ENCODE measurements at places on chromosomes 16 and 17.

GRCh38 chr17:5958850-5959249, 111.3 kb upstream of the WSCD1 start:
- no peak for DNase-seq

GRCh38 chr16:732936-733335, 6.0 kb downstream of the HAGHL start:
- DNase-seq, result no peak

GRCh38 chr17:40286473-40286872, 1.2 kb upstream of the CDC6 start:
- no peak for DNase-seq

DNA sequence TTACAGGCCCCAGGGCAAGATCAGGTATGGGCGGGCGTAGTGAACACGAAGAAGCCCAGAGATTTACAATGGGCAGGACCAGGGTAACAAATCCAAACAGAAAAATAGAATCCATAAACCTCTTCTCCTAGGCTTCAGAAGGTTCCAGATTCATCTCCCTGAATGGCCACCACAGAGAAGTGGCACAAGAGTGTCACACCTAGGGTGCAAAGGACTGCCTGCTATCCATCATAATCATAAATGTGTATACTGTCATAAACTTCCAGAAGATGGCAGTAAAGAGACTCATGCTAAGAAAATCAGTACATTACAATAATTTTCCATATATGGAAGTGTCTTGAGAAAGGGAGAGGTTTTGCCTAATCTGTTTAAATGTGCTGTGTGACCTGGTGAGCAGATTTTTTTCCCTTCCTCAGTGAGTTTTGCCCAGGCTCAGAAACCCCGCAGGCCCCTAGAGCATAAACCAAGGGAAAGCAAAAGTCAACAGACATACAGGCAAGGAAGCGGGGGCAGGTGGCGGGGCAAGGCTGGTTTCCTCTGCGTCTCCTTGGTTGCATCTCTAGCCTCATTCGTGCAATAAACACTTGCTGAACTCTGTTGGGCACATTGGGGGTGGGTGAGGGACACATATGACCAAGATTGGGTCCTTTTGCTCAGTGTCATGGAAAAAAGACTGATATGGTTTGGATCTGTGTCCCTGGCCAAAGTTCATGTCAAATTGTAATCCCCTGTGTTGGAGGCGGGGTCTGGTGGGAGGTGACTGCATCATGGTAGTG, 92.0 kb upstream of the CDH5 start:
- DNase-seq, result no peak

GRCh38 chr17:81536299-81537290, 8.4 kb downstream of the FSCN2 start:
- DNase-seq, result no peak

DNA sequence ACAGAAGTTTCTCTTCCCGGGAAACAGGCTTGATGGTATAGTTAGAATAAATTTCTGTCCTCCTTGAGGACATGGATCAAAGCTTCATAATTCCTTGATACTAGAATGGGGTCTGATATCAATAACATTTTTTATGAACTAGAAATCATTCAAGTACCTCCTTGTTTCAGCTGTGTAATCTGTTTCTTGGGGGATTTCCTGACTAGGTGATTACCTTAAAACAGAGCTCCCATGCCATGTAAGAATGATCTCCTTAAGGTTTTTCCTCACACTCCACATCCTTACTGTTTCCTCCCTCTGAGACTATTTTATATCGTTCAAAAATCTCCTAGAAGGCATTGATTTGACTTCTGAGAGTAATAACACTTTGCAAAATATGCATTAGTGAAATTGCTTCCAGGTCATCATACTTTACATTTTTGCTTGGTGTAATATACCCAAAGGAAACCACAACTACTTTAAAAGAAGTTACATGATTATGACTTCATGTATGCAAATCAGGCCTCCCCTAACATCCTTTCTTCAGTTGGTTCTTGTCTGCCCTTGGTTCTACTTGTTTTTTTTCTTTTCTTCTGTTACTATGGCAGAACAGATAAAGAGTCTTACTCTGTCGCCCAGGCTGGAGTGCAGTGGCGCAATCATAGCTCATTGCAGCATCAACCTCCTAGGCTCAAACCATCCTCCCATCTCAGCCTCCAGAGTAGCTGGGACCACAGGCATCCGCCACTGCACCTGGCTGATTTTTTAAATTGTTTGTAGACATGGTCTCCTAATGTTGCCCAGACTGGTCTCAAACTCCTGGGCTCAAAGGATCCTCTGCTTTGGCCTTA, 388.8 kb downstream of the ZFHX3 start:
- DNase-seq, result no peak

DNA sequence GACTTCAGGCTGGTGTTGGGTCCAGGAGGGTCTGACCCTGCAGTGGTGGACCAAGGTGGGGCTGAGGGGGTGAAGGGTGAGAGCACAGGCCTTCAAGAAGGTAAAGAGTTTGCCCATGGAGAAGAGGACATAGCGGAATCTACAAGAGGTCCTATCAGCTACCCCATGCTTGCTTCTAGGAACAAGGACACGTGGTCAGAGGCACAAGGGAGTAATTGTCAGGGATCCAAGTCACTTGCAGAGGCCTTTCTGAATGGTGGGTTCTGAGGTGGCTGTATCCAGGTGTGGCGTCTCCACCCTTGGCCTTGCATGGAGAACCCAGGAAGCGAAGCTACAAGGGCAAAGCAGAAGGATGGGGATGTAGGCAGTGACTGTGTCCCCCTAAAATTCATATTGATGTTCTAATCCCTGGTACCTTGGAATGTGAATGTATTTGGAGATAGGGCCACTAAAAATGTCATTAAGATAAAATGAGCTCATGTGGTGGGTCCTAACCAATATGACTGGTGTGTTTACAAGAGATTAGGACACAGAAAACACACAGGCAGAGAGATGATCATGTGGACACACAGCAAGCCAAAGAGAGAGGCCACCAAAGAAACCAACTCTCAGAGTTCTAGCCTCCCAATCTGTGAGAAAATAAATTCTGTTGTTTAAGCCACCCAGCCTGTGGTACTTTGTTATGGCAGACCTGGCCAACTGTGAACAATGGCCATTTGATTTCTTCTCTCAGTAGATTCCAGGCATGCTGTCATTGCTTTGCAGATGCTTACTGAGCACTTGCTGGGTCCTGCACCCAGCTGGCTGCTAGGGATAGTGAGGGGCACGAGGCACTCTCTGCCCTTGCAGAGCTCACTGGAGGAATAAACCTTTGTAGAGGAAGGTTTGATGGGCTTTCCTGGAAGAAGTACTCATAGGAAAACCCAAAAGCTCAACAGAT, 75.8 kb downstream of the UTP18 start:
- no peak for DNase-seq

GRCh38 chr17:45160447-45161287, 1.0 kb upstream of the HEXIM2 start:
- DNase-seq, result no peak

DNA sequence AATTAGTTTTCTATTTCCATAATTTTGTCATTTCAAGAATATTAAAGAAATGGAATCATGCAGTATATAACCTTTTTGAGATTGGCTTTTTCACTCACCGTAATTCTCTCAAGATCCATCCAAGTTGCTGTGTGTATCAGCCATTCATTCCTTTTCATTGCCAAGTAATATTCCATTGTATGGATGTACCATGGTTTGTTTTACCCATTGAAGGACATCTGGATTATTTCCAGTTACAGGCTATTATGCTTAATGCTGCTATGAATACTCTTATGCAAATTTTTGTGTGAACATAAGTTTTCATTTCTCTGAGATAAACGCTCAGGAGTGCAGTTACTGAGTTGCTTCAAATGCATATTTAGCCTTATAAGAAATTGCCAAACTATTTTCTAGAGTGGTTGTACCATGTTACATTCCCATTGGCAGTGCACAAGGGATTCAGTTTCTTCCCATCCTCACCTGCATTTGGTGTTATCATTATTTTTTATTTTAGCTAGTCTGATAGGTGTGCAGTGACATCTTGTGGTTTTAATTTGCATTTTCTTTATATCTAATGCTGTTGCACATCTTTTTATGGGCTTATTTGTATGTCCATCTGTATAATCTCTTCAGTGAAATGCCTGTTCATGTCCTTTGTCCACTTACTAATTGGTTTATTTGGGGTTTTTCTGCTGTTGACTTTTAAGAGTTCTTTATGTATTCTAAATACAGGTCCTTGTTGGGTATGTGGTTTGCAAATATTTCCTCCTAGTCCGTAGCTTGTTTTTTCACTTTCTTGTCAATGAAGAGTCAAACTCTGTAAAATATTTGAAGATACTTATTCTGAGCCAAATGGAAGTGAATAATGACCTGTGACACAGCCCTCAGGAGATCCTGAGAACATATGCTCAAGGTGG, 32.7 kb downstream of the BMERB1 start:
- no peak for DNase-seq

DNA sequence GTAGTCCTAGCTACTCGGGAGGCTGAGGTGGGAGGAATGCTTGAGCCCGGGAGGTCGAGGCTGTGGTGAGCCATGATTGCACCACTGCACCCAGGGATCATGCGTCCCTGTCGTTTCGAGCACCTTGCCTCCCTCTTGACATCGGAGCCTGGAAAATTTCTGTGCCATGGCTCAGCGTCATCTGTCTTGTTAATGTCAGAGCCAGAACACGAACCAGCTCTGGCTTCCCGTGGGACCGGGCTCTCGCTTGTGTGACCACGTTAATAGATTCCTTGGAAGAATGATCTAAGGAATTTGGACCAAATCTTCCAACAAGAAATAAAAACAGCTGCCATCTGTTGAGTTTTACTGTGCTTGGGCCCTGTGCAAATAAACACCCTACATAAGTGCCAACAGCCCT, 117.7 kb downstream of the ABCC1 start:
- no peak for DNase-seq

GRCh38 chr16:65490286-65490685, 368.4 kb upstream of the CDH11 start:
- DNase-seq, result no peak

DNA sequence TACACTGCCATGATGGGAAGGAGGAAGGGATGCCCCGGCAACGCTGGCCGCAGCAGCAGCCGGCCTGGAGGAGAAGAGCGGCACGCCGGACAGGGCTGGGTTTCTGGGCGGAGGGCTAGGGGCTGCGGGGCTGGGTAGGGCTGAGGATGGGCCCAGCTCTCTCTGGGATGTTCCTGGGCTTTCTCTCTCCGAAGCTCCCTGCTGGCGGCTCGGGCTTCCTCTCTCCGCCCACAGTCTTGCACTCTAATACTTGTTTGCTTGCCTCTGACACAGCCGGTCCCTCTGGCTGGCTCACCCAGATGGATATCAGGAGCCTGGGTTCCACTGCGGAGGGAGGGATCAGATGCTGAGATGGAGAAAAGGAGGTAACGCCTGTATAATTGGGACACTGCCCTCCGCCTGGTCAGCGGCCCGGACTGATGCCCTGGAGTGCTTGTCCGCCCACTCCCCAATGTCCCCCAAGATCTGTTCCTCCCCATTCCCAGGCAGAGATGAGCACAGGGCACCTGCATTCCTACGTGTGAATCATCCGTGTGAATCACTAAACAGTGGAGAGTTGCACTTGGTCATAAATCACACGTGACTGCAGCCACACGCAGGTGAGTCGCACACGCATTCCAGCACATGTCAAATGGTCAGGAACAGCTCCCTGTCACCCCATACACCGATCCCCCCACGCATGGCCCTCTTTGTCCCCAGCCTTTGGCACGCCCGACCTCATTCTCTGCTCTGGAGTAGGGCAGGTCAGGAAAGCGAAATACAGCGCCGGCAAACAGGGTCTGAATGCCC, at the start of gene ALOXE3:
TSS of gene ALOXE3 (minus strand) at position 535 of the 789 bp plus-strand sequence. CDS start at position 11, 524 bp downstream.
- DNase-seq, result no peak

GRCh38 chr16:89554343-89554742, 6.1 kb upstream of the RPL13 start:
- no peak for DNase-seq

- no peak for DNase-seq
Observed at GRCh38 chr17:72997559-72997958, 94.9 kb downstream of the SLC39A11 start.

DNA sequence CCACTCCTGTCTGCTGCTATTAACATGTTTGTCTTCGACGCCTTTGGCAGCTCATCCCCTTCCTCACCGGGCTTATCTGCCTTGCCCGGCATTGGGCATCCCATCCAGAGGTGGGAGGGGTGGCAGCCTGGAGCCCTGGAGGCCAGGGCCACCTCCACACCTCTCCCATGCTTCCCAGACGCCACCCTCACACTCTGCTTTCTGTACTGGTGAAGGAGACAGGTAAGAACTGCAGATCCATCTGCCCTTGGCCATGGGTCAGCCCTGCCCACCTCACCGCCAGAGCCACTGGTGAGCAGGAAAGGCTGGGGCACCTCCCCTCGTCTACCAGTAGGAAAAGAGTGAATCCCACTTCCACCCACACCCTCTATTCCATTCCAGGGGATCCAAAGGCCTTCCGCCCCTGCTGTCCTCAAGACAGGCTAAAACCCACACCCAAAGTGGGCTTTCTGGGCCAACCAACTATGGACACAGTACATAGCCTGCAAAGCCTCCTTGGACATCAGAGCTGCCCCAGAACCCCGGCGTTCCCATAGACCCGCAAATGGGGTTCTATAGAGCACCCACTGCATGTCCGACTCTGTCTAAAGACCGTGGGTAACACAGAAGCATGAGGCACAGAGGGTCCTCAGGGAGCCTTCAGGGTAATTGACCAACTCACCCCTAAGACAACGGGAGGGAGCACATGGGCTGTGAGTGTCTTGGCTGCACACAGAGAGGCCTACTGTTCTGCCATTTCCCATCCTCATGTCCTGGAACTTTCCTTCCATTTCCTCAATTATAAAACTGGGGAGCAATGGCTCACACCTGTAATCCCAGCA, 23.4 kb upstream of the RBFOX3 start:
- no peak for DNase-seq

DNA sequence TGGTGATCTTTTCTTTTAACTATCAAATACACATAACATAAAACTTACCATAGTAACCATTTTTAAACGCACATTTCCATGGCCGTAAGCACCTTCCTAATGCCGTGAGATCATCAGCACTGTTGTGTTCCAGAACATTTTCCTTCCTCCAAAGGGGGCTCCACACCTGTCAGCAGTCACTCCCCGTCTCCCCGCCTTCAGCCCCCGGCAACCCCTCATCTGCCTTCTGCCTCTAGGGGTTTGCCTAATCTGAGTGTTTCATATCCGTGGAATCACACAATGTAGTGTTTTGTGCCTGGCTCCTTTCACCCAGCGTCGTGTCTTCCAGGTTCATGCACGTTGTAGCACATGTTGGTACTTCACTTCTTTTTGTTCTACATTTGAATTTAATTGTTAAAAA, 350.1 kb upstream of the TNRC6C start:
- DNase-seq, result no peak

Measured in stimulated activated CD4-positive, alpha-beta T cell treated with anti-CD3 and anti-CD28 coated beads, TNF-alpha, amount 100 ng/mL, for 48 hours (primary cell).